K562 (cell line): ENCODE measurements at places on chromosomes 12 and 14. TPM values are rescaled to one million over a fixed set of nuclear protein-coding genes. Genes with fewer than 3 reads are reported as not detected.

Gene ARHGAP5
- 20.8 and 21.5 TPM in 2 replicates for total RNA-seq

Gene FGF23
- total RNA-seq: not detected in 2 replicates

Gene STYK1
- total RNA-seq: 0.31 and 0.95 TPM in 2 replicates

Gene DCN
- 2.3 and 2.4 TPM in 2 replicates for total RNA-seq
